ENCODE measurements at places on chromosomes 6 and 20. TPM values are rescaled to one million over a fixed set of nuclear protein-coding genes. Genes with fewer than 3 reads are reported as not detected.

GRCh38 chr6:119296036-119297035, 53.2 kb downstream of the MAN1A1 start:
- no peak for DNase-seq

RAMACL gene
- 0.27 TPM for polyA plus RNA-seq

GRCh38 chr20:6622041-6622440, 145.4 kb upstream of the BMP2 start:
- DNase-seq = no peak

- no peak for DNase-seq
Observed at GRCh38 chr20:33005132-33005566, 916 bp upstream of the SUN5 start.

DNA sequence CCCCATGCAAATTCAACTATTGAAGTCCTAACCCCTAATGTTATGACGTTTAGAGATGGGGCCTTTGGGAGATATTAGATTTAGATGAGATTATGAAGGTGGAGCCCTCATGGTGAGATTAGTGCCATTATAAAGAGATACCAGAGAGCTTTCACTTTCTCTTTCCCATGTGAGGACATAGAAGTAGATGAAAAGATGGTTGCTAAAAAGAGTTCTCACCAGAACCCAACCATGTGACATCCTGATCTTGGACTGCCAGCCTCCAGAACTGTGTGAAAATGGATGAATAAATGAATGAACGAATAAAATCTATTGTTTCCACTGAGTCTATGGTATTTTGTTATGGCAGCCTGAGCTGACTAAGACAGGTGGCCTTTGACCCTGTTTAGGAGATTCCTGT, 50.6 kb upstream of the FBXO30 start:
- no peak for DNase-seq

DNA sequence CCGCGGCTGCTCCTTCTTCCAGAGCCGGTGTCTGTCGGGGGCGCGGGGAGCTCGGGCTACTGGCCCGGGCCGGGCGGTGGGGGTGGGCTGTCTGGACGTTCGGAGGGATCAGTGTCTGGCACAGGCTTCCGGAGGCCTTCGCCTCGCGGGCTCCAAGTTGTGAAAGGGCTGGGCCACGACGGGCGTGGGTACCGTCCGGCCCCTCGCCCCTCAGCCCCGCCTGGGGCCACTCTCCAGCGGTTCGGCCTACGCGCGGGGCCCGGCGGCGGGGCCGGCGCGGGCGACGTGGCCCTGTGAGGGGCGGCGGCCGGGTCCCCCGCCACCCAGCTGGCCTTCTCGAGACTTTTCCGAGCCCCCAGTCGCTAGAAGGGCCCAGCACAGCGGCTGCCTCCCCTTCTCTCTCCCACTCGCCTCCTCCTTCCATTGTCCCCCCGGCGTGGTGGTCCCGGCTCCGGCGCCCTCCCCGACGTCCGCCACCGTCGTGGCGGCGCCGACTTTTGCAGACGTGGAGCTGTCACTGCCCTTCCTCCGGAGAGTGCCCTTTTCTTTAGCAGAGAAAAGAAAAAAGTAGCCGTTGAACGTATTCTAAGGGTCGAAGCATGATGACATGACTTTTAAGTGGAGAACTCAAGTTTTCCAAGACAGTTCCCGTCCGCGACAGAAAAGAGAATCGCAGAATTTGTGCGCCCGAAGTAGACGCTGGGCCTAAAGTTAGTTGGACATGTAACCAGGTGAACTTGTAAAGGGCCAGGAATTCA, 571 bp downstream of the ITCH start:
- DNase-seq = no peak

FKBP1C gene
- 0.85 TPM for polyA plus RNA-seq

GRCh38 chr6:147287869-147288271, 83.7 kb downstream of the STXBP5 start:
- DNase-seq = no peak

DNA sequence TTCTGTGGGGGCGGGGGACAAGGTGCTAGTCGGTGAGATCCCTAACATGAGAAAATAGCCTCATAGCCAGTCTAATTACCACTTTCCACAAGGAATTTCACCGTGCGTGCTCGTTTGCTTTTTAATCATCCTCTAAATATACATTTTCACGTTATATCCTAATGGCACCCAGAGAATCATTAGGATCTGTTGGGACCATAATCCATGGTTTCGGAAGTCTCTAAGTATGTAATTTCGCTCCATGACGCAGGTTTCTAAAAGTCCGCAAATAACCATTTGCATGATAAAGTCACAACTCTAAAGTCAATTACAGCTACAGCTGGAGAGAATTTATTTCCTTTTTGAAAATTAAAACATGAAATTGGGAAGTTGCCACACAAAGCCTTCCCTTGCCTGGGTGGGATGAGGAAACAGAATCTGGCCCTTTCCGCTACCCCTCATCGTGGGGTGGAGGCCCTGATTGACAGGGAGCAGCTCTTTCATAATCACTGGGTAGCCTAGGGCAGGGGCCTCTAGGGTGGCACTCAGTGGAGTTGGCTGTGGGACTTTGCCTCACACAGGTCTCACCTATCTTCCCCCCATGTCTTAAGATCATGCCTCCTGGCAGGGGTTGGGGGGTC, 81.9 kb downstream of the LRFN2 start:
- no peak for DNase-seq

BMP2 gene
- 22.9 TPM for polyA plus RNA-seq

- DNase-seq = no peak
Observed at GRCh38 chr6:32459781-32460424, 20.2 kb downstream of the HLA-DRA start.

WFDC8 gene
- not detected for polyA plus RNA-seq

DNA sequence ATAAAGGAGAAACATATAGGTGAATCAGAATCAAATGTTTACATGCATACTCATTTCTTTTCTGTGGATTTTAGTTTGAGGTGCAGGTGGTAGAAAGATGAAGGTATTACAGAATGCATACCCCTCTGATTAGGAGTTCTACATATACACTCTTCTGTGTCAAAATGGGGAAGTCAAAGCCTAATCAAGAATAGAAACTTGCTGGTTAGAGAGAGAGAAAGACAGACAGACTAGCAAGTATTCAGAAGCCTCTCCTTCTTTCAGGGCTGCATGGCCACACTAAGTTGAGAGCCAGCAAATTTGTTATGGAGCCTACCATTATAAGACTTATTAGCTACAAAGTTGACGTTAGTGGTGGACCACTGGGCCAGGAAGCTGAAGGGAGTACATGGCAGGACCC, 358.3 kb upstream of the EYS start:
- no peak for DNase-seq

DNA sequence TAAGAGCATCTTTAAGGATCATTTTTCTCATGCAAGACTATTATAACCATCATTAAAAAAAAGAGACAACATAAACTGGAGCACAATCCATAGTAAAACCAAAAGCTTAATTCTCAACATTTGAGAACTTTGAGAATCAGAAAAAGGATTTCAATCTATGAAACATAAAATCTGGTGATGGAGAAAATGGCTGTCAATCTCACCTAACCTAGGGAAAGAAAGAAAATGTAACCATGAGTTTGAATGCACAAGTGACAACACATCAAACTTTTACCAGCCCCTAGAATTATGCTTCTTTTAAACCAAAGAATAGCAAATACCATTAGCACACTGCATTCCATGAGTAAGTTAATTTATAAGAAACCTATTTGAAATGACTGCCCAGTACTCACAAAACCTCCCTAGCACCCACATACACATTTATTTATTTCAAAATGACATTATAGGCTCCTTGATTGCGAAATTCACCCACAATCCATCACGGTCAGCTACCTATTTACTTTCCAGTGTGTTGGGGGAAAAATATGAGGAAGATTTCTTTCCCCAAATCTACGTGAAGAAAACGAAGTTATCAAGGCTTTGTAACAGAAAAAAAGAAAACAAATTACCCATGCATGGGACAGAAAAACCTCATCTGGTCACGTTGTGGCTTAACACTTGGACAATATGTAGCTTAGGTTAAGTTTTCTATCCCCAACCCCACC, 828 bp downstream of the ASCC3 start:
- no peak for DNase-seq

GRCh38 chr6:25297823-25298522, 18.8 kb downstream of the CARMIL1 start:
- no peak for DNase-seq

- no peak for DNase-seq
Observed at GRCh38 chr20:10178727-10179313, 39.8 kb upstream of the SNAP25 start.

- no peak for DNase-seq
Observed at GRCh38 chr6:145327586-145327985, 407.7 kb downstream of the EPM2A start.

- no peak for DNase-seq
Observed at GRCh38 chr6:111725446-111726112, 119.9 kb upstream of the TRAF3IP2 start.

PTPRT gene
- 1.1 TPM for polyA plus RNA-seq

LAMA2 gene
- polyA plus RNA-seq = 31.4 TPM

DPPA5 gene
- polyA plus RNA-seq = not detected

SLC13A3 gene
- polyA plus RNA-seq = 22.9 TPM

DNA sequence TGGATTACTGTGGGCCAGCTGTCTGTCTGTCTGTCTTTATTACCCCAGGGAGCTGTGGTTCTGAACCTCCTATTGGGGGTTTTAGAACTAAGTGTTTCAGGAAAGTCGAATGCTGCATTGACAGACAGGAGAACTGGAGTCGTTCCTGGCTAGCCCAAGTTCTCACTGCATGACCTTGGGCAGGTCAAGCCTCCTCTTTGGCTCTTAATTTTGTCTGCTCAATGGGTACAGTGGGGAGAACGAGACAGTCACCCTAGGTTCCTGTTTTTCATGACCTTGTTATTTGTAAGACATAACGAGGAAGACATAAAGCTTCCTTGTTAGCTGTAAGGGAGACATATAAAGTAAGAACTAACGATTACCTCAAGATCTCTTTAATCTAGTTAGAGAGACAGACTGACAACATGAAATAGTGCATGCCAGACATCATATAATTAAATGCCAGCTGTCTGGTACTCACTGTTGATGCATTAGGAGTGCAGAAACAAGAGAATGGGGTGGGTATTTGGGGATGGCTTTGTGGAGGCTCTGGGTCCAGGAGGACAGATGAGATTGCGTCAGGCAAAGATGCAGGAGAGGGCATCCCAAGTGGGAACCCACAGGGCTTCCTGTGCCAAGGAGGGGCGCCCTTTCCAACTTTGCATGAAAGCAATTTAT, 3.7 kb upstream of the CCDC167 start:
- no peak for DNase-seq

DNA sequence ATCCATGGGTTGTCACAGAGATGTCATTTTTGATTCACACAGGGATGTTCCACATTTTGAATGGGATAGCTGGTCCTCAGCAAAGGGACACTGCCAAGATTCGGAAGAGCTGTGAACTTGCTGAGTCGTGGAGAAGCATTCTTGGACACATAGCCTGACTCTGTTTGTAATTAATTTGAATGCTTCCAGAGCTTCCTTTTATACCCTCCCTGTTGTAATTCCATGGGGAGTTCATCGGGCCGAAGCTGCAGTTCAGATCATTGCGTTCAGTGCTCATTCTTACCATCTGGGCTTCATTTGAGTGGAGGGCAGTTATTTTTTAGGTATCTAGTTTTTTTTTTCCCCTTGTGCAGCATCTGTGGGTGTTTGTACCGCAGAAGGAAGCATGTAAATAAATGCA, 126.5 kb downstream of the SLC24A3 start:
- DNase-seq = no peak

GRCh38 chr6:137736048-137736818, 130.8 kb upstream of the TNFAIP3 start:
- no peak for DNase-seq

ZSCAN16 gene
- 10.5 TPM for polyA plus RNA-seq

HLA-DRB1 gene
- 23.8 TPM for polyA plus RNA-seq

DNA sequence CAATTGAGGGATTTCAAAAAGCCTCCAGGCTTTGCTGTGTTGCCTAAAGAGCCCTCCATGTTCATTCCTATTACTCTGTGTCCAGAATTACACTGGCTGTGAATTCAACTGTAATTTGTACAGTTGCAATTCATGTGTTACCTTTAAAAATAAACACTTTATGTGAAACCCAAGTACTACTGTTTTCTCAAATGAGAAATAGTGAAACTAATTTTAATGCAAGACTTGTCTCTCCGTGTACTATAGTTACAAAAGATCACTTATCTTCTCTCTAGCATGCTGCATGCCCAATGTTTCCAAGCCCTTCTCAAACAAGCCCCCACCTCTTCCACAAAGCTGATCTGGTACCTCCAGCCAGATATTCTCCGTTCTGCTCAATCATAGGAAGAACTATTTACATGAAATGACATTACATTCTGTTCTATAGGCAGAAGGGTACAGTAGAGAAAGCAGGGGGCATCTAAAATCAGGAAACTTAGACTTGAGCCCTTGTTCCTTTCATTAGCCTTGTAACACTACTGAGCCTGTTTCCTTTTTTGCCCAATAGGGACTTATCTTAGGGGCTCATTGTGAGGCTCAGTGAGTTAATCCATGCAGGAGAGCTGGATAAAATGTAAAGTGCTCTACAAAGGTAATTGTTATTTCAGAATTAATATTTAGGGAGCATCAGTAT, 12.3 kb upstream of the COL9A1 start:
- no peak for DNase-seq

SIRPA gene
- polyA plus RNA-seq = 27.0 TPM

DNA sequence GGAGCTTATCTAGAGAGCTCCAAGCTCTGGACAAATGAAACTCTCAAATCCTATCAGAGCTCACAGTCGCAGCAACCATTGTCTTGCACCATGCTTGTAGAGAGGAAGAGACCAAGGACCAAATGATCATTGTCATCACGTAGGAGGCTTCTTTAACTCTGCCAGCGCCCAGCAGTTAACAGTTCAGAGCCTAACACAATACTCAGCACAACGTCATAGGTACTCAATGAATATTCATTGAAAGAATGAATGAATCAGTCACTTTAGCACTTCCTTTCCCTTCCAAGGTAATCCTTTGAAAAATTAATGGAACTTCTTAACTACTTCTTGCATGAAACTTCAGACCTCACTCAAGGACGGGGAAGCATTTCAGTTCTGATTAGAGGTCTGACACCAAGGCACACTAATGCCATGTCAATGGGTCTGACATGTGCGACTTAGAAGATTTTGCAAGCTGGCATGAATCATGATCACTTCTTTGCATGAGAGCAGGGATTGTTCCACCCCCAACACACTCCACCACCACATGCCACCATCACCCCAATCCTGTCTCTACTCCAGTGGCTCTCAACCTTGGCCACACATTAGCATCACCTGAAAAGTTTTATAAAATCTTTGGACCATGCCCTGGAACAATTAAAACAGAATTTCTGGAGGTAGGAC, 45.1 kb downstream of the KHDC1L start:
- no peak for DNase-seq

DNA sequence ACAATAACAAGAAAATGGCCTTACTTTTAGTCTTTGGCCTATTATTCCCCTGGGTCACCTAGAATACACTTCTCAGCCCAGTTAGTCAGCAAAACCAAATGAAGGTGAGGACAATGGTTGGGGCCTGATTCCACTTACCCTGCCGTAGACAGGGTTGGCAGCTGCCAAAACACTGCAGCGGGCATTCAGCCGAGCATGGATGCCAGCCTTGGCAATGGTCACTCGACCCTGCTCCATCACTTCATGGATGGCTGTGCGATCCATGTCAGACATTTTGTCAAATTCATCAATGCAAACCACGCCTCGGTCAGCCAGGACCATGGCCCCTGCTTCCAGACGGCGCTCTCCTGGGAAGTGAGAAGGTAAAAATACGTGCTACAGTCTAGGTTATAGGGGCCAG, 8.4 kb downstream of the MCM3 start:
- no peak for DNase-seq
